ENCODE measurements at places on chromosomes 2 and 18.

- peak; percentile 60 for DNase-seq
Measured at GRCh38 chr2:46827274-46828134, 88.1 kb downstream of the MCFD2 start.

DNA sequence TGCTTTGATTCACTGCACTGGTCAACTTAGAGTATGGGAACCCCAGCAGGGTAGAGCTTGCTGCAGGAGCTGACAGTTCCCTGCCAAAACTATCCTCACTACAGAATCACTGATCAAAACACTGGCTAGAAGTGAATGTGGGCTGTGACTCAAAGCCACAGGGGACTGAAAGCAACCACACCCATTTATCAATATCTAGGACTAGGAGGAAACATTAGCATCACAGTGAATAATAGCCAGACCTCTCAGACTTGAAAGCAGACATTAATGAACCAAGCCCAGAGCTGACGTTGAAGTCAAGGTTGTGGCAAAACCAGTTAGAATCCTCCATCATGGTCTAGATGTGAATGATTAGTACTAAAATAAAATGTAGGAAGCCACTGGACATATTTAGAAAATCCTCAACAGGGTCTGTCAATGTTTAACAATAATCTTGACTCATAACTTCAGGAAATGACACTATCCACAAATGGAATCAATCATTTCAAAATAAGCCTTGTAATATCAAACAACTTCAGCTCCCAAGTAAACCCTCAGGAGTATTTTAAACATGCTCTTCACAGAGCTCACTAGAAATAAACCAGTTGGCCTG is 131.4 kb downstream of the CDH20 start:
- no peak for DNase-seq

GRCh38 chr18:13139885-13140450 is 78.6 kb upstream of the LDLRAD4 start:
- DNase-seq, result no peak

DNA sequence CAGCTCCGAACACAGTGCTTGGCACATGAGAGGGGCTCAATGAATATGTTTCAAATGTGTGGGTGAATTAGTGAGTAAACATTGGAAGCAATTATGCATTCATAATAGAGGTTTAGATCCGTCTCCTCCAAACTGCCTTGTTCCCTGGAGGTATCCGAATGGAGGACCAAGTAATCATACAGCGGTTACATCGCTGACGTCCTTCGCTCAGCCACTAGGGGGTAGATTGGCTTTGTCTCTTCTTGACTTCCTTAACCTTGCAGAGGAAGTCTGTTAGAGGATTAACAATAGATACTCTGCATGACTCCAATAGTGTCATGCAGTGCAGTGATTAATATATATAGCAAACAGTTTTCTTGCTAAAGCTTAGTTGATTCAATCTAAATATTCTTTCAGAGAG is 517.0 kb downstream of the PTPRM start:
- DNase-seq, result peak; percentile 69

- no peak for DNase-seq
Measured at GRCh38 chr18:37389684-37390368, 175.8 kb downstream of the CELF4 start.

DNA sequence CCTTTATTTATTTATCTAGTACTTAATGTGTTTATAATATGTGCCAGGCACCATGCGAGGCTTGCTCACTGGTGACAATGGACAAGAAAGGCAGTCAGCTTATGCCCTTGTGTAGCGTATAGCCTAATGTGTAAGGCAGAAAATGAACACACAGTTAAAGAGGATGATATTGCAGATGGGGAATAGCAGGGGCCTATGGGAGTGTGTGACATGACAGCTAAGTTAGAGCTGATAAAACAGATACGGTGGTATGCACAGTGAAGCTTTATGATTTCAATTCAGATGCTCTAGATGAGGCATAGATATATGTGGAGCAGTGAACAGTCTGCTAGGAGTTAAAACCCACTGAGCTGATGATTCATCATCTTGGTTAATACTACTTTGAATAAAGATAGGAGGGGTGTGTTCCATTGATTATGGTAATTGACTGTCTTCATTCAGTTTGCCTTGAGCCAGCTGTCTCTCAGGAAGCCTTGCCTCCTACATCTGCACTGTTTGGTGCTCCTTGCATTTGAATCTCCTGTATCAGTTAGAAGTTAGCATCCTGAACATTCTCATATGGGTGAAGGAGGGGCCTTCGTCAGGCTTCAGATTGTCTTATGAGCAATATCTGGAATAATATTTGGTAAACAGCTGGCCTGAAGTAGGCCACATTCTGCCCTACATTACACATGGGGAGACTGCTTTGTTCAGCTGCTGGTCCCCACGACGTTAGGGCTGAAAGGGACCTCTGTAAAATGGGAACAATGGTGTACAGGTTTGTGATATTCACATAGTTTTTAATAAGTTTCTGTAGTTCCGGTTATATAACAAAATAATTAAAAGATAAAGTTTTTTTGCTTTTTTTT is 13.2 kb downstream of the MAP4K4 start:
- no peak for DNase-seq

GRCh38 chr18:48841381-48842258 is 109.1 kb downstream of the SMAD7 start:
- peak; percentile 79 for DNase-seq

- DNase-seq, result no peak
Measured at GRCh38 chr2:100039291-100039980, 103.0 kb downstream of the AFF3 start.

DNA sequence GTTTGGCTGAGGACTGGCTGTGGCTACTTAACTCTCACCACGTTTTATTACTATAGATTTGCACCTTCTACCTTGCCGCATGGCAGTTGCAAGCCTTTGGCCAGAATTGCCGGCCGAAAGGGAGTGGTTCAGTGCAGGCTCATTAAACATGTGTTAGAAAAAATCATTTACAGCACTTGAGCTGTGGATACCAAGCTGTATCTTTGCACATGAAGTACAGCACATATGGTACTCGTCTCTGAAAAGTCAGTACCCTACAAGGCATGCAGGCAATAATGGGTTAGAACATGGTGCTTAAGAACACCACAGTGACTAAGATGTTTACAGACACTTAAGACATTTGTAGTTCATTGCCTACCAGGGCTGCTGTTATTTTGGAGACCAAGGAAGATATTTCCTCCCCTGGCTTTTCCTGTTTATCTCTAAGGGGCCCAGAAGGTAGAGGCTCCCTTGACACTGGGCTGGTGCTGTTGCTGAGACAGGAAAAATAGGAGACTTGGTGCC is 103.1 kb downstream of the ZNF532 start:
- DNase-seq, result peak; percentile 18

GRCh38 chr2:2879781-2880180 is 497.8 kb downstream of the EIPR1 start:
- no peak for DNase-seq

GRCh38 chr2:164903951-164904350 is 51.4 kb downstream of the SLC38A11 start:
- DNase-seq, result no peak

GRCh38 chr2:64090264-64090663 is 54.0 kb downstream of the PELI1 start:
- no peak for DNase-seq

DNA sequence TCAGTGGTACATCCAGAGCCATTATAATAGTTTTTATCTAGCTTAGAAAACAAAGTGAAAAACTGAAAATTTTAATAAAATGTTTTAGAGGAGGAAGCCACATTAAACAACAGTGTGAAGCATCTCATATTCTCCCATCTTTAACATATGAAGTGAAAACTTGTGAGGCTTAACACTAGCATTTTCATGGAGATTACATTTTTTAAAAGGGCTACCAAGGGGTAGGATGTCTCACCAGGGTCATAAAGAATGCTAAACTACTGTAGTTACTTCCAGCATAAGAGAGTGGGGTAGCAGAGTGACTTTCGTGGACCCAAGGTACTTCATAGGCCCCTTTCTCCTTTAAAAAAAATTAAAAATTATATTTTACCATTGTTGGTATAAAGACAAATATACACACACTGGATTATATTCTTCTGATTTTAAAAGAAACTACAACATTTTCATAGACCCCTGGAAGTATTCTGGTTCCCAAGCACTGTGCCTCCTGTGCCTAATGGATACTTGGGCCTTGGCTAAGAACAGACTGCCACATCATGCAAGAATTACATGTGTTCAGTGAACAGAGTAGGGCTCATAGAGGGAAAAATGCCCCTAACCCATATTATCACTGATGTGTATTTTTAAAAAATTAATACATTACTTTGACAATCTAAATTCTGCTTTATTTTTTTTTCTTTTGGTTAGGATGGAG is 148.4 kb downstream of the SLC39A10 start:
- DNase-seq, result no peak

GRCh38 chr2:40036241-40036640 is 257.2 kb upstream of the THUMPD2 start:
- DNase-seq, result no peak

DNA sequence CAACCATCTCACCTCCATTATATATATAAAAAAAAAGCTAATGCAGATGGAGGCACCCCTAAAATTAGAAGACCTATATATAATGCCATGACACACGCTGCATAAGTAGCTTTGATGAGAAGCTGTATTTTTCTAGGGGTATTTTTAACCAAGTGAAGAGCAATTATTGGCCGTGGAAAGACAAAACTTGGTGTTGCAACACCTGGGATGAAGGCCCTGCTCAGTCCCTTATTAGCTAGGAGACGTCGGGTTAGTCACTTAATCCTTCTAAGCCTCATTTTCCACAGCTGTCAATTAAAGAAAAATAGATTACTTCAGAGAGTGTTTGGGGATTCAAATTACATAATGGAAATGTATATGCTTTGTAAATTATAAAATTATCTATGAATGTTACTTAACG is 63.0 kb downstream of the WDR75 start:
- DNase-seq, result no peak

DNA sequence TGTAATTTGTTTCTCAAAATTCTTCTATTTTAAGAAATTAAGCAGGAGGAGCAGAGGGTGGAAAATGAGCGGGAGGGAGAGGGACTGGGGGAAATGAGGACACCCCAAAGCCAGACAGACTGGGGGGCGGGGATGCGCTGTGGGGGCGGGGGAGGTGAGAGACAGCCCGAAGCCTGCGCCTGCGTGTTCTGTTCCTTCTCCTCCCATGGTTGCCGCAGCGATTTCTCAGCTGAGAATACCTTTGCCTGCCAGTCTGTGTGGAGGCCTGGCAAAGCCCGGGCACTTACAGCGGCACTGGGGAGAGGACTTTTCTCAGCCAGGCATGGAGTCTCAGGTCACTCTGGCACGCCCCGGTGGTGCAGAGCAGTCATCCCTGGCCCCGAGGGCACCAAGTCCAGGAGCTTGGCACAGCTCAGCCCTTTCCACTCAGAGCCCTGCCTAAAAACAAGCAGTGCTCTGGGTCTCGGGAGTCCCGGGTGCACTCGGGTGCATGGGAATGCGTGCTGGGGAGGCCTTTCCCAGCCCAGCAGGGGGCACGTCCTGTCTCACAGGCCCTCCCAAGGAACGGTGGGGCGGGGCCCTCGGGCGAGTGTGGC is 289.3 kb upstream of the HS6ST1 start:
- no peak for DNase-seq

DNA sequence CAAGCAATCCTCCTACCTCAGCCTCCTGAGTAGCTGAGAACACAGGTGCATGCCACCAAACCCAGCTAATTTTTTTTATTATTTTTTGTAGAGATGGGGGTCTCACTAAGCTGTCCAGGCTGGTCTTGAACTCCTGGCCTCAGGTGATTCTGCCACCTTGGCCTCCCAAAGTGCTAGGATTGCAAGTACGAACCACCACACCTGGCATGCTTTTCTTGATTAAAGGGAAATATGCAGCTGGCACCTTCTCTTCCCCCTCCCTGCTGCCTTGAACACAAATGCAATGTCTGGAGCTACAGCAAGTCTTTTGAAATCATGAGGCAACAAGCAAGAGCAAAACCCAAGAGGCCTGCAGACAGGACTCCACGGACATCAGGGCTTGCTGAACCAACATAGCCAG is 26.8 kb upstream of the BIN1 start:
- DNase-seq, result no peak

DNA sequence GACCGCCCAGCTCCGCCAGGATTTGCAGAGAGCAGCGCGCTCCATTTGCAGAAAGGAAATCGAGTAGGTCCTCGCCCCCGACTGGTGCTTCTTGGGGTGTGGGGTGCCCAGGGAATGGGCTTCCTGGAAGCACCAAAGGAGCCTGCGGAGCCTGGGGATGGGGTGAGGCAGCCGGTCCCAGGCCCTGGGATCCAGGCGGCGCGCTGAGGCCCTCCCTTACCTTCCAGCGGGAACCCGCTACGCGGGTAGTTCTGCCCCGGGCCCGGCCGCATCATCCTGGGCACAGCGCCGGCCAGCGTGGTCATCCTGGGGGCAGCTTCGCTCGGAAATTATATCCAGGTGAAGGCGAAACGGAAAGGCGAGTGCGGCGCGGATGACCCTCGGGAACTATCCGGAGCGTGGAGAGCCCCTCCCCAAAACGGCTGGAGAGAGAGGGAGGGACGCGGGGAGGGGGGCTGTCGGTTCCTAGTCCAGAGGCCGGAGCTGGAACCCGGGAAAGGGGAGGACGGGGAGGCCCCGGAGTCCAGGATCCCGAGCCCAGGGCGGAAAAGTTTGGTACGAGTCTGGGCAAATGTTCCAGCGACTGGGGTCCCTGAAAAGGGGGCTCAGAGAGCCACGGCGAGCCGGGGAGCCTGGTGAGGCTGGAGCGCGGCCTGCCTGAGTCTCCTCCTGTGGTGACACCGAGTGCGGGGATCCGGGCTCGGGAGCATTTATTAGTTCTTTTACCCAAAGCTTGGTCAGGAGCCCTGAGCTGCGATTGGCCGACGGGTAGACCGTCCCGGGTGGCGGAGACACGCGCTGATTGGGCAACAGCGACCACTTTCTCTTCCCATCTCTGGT is at the start of gene PAX3:
PAX3 (minus strand) TSS at position 688 of the 840 bp plus-strand sequence; CDS start at position 305, 383 bp downstream.
- DNase-seq, result no peak

- DNase-seq, result peak; percentile 18
Measured at GRCh38 chr2:126885751-126886210, 12.9 kb upstream of the TEX51 start.

DNA sequence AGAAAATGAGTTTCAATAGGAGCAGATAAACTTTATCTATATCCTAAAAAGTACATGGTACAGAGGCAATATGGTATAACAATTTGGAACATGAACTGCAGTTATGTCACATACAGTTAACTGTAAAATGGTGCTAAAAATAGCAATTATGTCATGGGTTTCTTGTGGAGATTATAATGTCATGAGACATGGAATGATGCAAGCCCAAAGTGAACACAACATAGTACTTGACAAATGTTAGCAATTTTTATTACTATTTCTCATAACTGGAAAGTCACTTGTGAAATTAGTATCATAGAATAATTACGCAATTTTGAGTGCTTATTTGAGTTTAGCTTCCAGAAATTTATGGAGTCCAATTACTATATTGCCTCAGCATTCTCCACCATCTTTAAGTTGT is 1263.4 kb downstream of the DSC3 start:
- peak; percentile 44 for DNase-seq

Data from fibroblast of pulmonary artery (primary cell).